Mesenchymal stem cell (in vitro differentiated cells and primary cell): ENCODE measurements at places on chromosomes 6 and 20.

DNA sequence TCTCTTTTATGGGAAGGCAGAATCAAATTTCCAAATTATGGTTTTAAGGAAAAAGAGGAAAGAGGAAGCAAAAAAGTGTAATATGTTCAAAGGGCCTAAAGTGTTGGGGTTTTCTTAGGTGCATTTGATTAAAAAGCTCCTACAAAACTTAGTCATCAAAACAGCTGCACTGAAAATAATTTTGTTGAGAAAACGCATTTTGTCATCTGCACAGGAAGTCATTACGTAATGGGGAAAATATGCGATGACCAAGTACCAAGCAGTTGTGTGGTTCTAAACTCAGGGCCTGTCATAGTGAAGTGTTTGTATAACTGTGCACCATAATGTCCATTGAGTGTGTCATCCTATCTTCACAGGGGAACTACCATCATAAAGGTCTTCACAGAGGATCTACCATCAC, 15.6 kb downstream of the HAO1 start:
- peak; percentile 93 for DNase-seq

DNA sequence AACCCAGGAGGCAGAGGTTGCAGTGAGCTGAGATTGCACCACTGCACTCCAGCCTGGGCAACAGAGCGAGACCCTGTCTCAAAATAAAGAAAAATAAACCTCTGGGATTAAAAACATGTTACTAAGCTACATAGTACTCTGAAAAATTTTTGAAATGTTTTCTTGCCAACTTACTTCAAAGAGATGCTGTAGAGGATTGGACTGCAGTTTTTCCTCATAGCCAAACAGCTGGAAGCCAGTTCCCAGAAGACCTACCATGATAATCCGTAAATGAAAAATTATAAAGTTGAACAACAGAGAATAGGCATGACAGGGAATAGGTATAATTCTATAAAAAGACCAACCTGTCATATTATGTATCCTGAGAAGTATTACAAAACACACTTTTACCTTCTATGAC, 48.0 kb downstream of the RARS2 start:
- no peak for DNase-seq

DNA sequence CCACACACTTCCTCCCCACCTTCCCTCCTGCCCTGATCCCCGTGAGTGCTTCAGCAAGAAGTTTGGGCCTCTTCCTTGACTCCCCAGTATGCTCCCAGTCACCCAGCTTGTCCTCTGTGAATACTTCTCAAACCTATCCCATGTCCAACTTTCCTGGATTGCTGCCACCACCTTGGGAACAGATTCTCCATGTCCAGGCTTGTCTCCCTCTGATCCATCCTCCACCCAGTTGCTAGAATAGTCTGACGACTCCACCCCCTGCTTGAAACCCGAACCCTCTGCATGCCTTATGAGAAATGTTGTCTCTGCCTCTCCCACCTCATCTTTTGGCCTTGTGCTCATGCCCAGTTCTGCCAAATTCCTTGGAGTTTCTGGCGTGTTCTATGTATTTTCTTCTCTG, 108.0 kb downstream of the PPP1R14C start:
- DNase-seq, result no peak

DNA sequence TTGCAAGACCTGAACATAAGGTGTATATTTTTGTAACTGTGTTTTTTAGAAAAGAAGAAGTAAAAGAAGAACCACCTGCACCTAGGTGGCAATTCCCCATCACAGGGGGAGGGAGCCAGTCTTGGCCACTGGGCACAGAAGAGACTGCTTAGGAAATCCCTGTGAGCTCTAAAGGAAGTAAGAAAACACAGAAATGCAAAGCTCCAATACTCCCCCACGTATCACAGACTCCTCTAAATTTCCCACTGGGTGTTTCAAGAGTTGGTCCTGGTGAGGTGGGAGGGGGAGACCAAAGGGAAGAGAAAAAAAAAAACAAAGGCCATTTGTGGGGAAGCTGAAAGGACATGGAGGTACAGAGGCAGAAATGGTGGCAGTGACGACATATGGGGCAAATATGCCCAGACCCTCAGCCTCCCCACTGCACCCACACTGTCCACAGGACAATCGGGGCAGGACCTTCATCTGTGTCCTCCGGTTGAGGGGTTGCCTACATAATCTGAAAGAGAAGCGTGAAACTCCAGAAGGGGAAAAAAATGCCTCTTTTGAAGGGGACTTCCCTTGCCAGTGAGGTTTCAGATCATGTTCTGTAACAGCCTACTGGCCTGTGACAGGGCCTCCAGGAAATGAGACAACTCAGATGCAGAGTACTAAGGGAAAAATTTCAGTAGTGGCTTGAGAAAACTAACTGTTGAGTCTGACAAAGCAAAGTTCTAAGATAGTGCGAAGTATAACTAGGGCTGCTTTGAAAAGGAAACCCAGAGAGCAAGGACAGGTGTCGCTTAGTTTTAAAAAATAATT, 226.2 kb upstream of the MARCKS start:
- DNase-seq, result peak; percentile 94

DNA sequence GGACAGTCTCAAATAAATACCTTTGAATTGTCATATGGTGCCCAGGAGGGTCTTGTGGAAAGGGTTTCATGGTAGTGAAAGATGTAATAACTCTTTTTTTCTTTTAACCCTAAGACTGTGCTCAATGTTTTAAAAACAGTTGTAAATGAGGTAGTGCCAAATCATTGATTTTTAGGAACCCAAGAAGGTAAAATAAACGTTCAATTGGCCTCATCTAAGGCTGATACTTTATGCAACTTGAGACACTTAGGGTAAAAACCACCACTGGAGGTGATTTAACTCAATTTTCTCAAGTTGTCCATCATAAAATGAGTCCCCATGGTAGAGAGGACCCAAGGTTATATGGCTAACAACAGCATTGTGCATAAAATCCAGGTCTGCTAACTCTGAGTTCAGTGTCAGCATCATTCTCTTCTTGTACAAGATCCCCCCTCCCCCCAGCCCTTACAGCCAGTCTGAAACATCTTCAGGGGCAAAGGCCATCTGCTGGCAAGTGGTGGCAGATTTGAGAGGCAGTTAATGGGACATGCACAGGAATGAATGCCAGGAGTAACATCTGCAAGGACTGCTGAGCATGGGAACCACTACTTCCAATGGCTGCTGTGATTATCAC, 244.4 kb downstream of the GMPR start:
- no peak for DNase-seq

GRCh38 chr6:25482996-25483395, 169.0 kb upstream of the SCGN start:
- no peak for DNase-seq

DNA sequence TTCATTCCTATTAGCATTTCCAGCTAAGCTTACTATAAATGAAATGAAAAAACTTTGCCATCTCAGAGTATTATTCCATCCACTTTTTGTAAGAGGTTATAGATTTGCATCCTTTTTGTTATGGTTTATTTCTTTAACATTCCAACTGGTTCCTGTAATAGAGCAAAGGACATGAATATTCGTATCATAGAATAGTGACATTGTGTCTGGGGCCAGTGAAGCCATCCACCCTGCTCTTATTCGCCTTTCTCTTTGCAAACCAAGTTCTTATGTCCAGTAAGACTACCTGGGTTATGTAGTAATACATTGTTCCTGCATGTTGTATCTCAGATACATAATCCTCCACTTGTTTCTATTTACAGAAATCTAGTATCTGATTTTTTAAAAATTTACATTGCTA, 43.1 kb downstream of the DCBLD1 start:
- DNase-seq, result no peak

GRCh38 chr20:10618611-10619245, 55.1 kb downstream of the JAG1 start:
- no peak for DNase-seq

- DNase-seq, result no peak
Measured at GRCh38 chr20:25315418-25316210, 67.7 kb downstream of the PYGB start.

GRCh38 chr6:63597141-63598048, 25.1 kb downstream of the LOC128125822 start:
- no peak for DNase-seq

DNA sequence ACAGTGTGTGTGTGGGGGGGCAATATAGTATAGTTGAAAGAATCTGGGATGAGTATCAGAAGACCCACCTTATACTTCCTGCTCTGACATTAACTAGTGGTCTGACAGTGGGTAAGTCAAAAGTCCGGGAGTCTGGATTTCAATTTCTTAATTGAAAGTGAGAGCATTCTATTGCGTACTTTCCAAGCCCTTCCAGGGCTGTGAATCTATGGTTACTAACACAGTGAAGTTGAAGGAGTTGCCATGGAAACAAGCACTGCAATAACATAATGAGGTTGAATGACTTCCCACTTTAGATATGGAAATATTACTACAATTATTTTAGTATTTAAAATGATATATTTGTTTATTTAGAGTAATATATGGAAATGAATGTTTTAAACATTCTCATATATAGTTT, 80.2 kb downstream of the MLIP start:
- peak; percentile 71 for DNase-seq

- peak; percentile 88 for DNase-seq
Measured at GRCh38 chr6:35497571-35498421, 917 bp upstream of the TEAD3 start.

GRCh38 chr6:51743999-51744398, 343.4 kb downstream of the PKHD1 start:
- DNase-seq, result no peak

DNA sequence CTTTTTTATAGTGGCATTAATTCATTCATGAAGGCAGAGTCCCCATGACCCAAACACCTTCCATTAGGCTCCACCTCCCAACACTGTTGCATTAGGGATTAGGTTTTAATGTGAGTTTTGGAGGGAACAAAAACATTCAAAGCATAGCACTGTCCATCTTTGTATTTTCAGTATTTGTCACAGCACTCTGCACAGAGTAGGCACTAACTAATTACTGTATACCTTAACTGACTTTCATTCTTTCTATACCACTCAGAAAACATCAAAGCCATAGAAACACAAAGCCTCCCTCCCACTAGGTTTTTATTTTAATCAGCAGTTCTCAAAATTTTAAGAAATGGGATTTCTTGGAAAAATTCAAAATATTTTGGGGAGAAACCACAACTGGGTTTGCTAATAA, 21.8 kb upstream of the AHI1 start:
- no peak for DNase-seq

- peak; percentile 6 for DNase-seq
Measured at GRCh38 chr6:130697271-130697994, 129.8 kb upstream of the SMLR1 start.

- peak; percentile 47 for DNase-seq
Measured at GRCh38 chr6:75202676-75203131, 3.1 kb downstream of the COL12A1 start.

GRCh38 chr6:69846312-69846711, 20.0 kb upstream of the COL19A1 start:
- no peak for DNase-seq

DNA sequence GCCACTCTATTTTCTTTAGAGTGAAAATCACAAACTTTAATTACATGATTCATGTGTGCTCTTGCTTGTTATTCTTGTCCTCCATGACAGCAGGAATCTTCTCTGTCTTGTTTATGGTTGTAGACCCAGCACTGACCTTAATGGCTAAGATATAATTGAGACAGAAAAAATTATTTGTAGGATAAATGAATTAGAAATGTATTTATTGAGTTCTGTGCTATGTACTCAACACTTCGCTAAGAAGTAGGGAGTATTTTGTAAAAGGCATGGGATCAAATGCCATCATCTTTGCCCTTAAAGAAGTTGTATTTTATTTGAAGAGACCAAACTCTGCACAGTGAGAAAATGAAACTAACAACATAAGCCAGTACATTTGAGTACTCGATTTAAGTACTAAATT, 71.2 kb downstream of the CBLN4 start:
- DNase-seq, result no peak

GRCh38 chr6:156974830-156975261, 197.7 kb downstream of the ARID1B start:
- no peak for DNase-seq

GRCh38 chr20:16710781-16711180, 19.0 kb upstream of the SNRPB2 start:
- DNase-seq, result no peak

DNA sequence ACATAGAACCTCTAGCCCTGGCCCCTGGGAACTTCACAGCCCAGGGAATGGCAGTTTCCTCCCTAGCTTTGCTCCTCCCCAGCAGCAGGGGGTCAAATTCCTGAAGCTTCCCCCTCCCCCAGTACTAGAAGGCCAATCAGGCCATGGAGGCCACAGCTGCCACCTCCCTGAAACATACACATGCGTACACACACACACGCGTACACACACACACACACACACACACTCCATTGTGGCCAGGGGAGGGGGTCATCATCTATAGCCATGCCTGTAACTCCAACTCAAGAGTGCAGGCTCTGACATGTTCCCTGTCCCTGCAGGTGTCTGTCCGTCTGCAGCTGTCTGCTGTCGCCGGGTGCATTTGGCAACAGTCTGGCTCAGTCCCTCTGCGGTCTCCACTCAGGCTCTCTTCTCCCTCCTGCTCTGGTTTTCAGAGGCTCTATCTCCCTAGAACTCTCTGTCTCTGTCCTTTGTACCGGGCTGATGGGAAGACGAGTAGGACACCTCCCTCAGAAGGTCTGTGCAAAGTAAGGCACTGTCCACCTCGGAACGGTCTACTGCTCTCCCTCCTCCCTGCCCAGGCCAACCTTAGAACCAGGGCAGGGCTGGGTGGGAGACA, 1.4 kb downstream of the LRFN2 start:
- peak; percentile 9 for DNase-seq

GRCh38 chr6:93567164-93567563, 147.8 kb upstream of the EPHA7 start:
- no peak for DNase-seq

- no peak for DNase-seq
Measured at GRCh38 chr6:142008016-142008735, 124.5 kb upstream of the GJE1 start.

GRCh38 chr20:47821481-47822100, 36.3 kb upstream of the SULF2 start:
- DNase-seq, result no peak

DNA sequence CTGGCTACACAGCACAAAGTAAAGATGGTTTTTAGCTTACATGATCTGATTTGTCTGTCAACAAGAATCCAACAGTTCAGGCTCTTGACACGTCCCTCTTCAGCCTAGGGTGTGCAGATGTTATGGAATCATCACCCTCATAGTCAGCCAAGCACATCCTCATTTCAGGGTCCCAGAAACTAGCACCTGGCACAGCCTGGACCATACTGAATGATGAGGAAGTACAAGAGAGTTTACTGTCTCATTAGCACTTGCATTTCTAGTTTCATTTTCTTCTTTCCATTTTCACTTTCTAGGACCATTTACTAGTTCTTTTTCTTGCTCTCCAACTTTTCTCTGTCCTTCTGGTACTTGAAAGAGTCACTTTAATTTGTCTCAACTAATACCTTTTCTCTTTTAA, 6.5 kb downstream of the RIPOR2 start:
- DNase-seq, result peak; percentile 24

- peak; percentile 6 for DNase-seq
Measured at GRCh38 chr20:4730780-4731179, 9.1 kb downstream of the PRND start.

- DNase-seq, result no peak
Measured at GRCh38 chr6:116072368-116072767, 11.7 kb upstream of the FRK start.
